Activated CD4-positive, alpha-beta T cell treated with anti-CD3 and anti-CD28 coated beads, Interleukin-2, amount 10 ng/mL, durations not matched to agents 7 days and 5 days (primary cell): ENCODE measurements at places on chromosomes 2 and 18. TPM values are rescaled to one million over a fixed set of nuclear protein-coding genes. Genes with fewer than 3 reads are reported as not detected.
A peak's percentile ranks its signal among the peaks of the same experiment; 100 is the strongest.

- peak; percentile 9 for DNase-seq
Observed at GRCh38 chr18:34493099-34493544, 217.0 kb upstream of the DTNA start.

DNA sequence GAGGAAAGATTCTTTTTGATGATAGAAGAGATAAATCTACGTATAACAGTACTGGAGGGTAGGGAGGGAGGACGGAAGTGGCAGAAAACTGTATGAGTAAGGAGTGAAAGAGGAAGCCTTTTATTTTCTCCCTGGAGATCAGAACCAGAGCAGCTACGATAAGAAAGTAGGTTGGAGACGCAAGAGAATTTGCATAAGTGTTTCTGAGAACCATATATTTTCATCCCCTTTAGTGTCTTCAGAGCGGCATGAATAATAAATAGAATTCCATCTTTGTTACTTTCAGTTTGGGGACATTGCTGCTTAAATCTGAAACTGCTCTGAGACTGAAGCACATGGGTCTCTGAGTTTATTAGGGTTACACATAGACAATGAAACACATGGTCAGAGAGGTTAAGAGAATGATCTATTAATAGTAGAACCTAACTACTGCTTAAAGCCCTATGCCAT is 230.2 kb upstream of the TNP1 start:
- DNase-seq = peak; percentile 24

The SAG gene
- not detected for total RNA-seq

The GRB14 gene
- not detected for total RNA-seq

GRCh38 chr2:71250935-71251334 is 24.0 kb upstream of the PAIP2B start:
- no peak for DNase-seq

DNA sequence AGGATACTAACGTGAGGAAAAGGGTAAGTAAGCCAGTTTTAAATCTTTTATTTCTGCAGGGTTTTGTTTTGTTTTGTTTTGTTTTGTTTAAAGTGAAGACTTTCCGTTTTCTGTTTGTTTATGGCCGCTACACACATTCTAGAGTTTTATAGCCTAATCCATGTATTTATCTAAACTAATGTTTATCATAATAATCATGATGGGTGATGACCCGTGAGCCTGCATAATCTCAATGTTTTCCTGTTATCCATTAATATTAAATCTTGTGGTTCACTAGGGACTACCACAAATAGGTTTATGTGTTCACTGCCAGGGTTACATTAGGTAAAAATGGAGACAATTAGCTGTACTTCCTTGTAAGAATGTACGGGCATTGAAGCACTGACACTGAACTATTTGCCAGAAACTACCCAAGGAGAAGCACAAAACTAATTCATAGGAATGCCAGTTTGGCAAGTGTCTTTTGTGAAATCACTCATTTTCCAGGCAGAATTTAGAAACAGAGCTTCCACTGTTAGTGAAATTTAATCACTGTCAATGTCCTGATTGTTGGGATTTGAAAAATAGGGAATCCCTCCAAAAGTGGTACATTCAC is 574.8 kb downstream of the LRP1B start:
- DNase-seq = no peak

GRCh38 chr2:233412405-233412804 is 58.1 kb downstream of the DGKD start:
- no peak for DNase-seq

GRCh38 chr2:189297446-189297845 is 117.9 kb upstream of the COL5A2 start:
- DNase-seq = no peak

- DNase-seq = no peak
Observed at GRCh38 chr2:223762853-223763252, 74.5 kb downstream of the AP1S3 start.

- DNase-seq = no peak
Observed at GRCh38 chr2:44655401-44655864, 286.1 kb upstream of the SIX3 start.

GRCh38 chr2:127599211-127599610 is 46.7 kb upstream of the GPR17 start:
- no peak for DNase-seq

The ARHGAP15 gene
- 197 TPM for total RNA-seq

GRCh38 chr18:12046046-12046750 is 47.4 kb upstream of the ANKRD62 start:
- DNase-seq = no peak

DNA sequence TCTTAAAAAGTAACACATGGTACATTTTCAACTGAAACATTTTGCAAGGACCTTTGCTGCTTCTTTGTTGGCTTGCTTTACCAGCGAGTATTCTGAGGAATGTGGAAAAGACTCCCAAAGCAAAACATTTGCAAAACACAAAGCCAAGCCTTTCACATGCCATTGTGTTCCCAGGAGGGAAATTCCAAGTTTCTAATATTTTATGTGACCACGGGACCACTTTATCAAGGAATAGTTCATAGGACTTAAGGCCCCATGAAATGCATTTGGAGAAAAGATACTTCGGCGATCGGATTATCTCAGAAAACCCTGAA is 26.2 kb downstream of the CYP27C1 start:
- DNase-seq = no peak

The ATIC gene
- 179 TPM for total RNA-seq

DNA sequence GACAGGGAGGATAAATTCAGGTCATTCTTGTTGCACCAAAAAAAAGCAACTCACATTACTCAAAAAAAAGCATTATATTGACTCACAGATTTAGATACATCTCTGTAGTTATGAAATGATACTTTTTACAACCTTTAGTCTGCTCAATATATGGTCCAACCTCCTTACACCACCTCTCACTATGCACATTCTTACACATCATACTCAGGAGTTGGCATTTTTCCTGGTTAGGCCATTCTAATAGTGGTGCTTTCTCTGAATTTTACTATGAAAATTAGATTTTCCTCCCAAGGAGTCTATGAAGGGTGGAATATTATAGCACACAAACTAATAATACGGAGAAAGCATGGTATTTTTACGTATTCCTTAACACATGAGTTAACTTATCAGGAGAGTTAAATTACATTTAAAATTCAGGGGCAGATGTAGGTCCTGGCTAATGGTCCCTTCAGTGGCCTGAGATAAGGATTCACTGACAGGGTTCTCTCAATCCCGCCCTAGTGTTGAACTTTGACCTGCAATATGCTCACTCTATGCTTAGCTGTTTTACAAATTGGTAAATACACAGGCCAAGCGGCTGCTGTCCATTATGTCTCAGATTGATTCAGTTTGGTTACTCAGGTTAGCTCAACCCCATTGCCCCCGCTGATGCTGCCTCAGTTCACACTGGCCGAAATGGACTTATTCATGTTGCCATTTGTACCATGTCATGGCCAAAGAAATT is 153.6 kb downstream of the NCKAP5 start:
- no peak for DNase-seq

DNA sequence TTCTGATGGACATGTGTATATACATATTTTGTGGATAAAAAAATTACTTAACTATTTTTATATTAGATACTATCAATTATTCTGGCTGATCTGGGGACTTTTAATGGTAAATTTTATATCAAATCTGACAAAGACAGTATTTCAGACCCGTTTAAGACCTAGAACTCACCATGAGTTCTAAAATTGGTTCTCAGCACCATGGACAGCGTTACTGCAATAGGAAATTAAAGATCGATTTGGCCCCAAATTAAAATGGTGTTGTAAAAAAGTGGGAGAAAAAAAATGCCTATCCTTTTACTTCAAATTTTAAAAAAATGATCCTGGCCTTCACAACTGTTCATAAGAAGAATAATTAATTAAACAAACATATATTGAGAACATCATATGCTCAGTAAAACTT is 919 bp upstream of the SCN2A start:
- DNase-seq = peak; percentile 32

DNA sequence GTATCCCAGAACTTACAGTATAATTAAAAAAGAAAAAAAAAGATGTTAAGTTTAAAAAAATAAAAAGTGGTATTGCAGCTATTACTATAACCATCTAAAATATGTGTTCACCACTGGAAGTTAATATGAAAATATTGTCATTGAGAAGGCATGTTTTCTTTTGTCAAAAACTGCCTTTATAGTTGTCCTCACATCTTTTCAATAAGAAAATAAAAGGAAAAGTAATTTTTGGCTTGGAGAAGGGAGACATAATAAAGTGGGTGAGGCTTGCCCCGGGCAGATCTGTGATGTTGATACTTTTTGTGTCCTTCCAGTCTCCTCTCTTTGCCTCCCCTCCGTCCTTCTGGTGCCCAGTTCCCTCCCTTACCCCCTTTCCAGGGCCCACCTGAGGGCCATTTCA is 24.9 kb downstream of the MPP4 start:
- DNase-seq = no peak

The GPD2 gene
- total RNA-seq = 17.2 TPM

The TMEM37 gene
- total RNA-seq = not detected

DNA sequence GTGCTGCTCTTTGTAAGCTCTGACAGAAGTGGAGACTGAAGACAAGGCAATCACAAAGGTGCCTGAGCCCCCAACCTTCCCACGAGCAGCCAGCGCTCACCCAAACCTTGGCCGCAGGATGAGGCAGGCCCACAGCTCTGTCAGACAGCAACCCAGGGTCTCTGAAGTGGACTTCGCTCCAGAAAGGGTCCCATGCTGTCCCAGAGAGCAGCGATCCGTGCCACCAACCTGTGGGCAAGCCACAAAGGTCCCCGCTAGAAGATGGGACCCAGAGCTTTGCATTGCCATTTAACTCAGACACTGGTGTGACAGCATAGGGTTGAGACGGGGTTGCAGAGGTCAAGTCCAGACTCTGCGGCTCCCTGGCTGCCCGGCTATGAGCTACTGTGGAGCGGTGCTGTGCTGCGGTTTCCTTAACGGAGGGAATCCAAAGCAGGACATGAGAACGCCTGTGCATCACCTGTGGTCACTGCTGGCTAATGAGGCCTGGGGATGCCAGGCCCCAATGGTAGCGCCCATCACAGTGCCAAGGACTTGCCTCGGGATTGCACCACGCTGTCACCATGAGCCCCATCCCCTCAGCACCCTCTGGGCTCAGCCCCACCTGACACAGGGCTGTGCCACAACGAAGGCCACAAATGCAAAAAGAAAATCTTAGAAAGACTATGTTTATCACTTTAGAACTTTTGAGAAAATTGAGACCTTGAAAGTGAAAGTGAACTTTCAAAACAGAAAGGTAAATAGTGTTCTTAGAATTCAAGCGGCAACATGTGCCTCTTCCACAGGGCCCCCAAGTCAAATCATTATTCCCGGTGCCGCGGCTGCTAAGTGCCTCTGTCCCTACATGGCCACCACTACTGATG is 103.4 kb downstream of the HDAC4 start:
- DNase-seq = peak; percentile 49

The AGXT gene
- total RNA-seq = not detected

DNA sequence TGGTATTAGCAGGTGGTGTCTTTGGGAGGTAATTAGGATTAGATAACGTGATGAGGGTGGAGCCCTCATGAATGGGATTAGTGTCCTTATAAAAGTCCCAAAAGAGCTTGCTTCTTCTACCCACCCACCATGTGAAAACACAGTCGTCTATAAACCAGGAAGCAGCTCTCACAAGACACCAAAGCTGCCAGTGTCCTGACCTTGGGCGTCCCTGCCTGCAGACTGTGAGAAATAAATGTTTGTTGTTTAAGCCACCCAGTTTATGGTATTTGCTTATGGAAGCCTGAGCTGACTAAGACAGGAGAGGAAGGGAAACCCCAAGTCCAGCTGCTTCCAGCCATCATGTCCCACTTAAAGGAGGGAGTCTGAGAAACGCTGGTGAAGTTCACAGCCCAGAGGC is 13.6 kb downstream of the ADI1 start:
- no peak for DNase-seq

GRCh38 chr2:46436800-46437199 is 42.6 kb upstream of the TMEM247 start:
- DNase-seq = no peak

The SCN1A gene
- not detected for total RNA-seq

GRCh38 chr2:67083951-67084350 is 313.2 kb upstream of the ETAA1 start:
- no peak for DNase-seq

GRCh38 chr2:71932780-71933466 is 214.7 kb downstream of the CYP26B1 start:
- DNase-seq = no peak

DNA sequence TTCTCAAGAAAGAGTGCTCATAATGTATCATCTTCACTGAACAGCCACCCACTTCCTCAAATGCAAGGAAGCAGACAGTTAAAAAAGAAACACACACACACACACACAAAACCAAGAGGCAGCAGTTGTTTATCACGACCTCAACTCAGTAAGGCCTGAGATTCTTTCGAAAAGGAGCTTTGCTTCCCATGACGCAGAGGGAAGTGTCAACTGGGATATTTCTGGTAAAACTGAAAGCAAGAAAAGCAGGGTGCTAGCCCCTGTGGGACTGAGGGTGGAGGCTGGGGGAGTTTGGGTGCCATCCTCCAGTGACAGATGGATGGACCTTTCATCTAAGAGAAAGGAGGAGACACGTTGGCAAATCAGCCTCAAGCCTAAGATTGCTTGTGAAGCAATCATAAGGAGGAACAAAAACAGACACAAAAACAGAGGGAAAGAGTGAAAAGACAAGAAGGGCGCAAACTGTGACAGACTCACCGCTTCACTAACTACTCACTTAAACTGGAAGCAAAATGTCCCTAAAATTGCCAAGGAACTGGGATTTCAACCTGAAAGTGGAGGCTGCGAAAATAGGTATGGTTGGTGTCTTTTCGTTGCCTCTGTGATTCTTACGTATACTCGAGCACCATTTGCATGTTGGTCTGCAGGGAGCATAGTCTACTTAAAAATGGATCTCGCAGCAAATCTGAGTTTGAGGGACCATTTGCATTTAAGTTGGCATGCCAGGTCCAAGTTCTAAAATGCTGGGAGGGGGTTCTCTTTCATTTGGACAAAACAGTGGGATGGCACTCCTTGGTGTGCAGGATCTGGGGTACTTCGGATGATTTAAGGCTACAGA is at the start of gene ARHGAP25:
TSS of gene ARHGAP25 (plus strand) at position 124 of the 838 bp plus-strand sequence. CDS start at position 513, 389 bp downstream.
- DNase-seq = peak; percentile 71

- DNase-seq = no peak
Observed at GRCh38 chr18:42892181-42892580, 223.3 kb downstream of the RIT2 start.

The DLX2 gene
- not detected for total RNA-seq

DNA sequence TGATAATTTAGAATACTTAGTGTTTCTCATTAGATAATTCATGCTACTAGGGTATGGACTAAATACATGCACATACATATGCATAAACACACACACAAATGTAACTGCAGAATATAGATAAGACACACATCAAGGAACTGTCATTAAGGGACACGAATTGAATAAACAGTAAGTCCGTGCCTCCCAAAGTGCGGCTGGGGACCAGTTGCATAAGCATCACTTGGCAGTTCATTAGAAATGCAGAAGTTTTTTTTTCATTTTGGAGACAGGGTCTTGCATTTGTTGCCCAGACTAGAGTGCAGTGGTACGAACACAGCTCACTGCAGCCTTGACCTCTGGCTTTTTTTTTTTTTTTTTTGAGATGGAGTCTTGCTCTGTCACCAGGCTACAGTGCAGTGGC is 130.0 kb upstream of the CCDC195 start:
- DNase-seq = no peak

The IL1RL2 gene
- not detected for total RNA-seq

- no peak for DNase-seq
Observed at GRCh38 chr18:50982086-50982801, 14.4 kb downstream of the ELAC1 start.
